ENCODE measurements at places on chromosomes 16 and 17. TPM values are rescaled to one million over a fixed set of nuclear protein-coding genes. Genes with fewer than 3 reads are reported as not detected.

- H3K36me3 ChIP-seq = no peaks in the 10 kb centered on the region
- no peak overlapping the region for H3K4me3 ChIP-seq
- H3K27ac ChIP-seq = no peak overlapping the region
- DNase-seq = no peak
- no peaks in the 10 kb centered on the region for H3K27me3 ChIP-seq
- H3K4me1 ChIP-seq = no peaks in the 10 kb centered on the region
Measured at GRCh38 chr17:76022285-76022684, 4.8 kb downstream of the EVPL start.

- no peak overlapping the region for H3K4me3 ChIP-seq
- H3K27me3 ChIP-seq = no peaks in the 10 kb centered on the region
- H3K4me1 ChIP-seq = no peaks in the 10 kb centered on the region
- DNase-seq = no peak
Measured at GRCh38 chr17:72099919-72100318, 20.9 kb upstream of the SOX9 start.

GRCh38 chr17:66562119-66562518, 259.7 kb downstream of the PRKCA start:
- DNase-seq = no peak

GRCh38 chr17:69192754-69193153, 35.9 kb downstream of the ABCA10 start:
- no peaks in the 10 kb centered on the region for H3K27me3 ChIP-seq
- no peak overlapping the region for H3K27ac ChIP-seq
- H3K36me3 ChIP-seq = no peaks in the 10 kb centered on the region
- DNase-seq = no peak

GRCh38 chr17:55706808-55707773, 15.6 kb downstream of the TMEM100 start:
- DNase-seq = no peak
- H3K27ac ChIP-seq = no peak overlapping the region
- H3K4me1 ChIP-seq = no peaks in the 10 kb centered on the region
- peaks cover 25% of the 10 kb centered on the region for H3K27me3 ChIP-seq

- peak; percentile 51 for DNase-seq
- peak overlapping the region; percentile 29 for H3K27ac ChIP-seq
- no peak overlapping the region for H3K4me3 ChIP-seq
- H3K36me3 ChIP-seq = no peaks in the 10 kb centered on the region
Measured at GRCh38 chr16:57266531-57267260, 17.8 kb downstream of the PLLP start.

DNA sequence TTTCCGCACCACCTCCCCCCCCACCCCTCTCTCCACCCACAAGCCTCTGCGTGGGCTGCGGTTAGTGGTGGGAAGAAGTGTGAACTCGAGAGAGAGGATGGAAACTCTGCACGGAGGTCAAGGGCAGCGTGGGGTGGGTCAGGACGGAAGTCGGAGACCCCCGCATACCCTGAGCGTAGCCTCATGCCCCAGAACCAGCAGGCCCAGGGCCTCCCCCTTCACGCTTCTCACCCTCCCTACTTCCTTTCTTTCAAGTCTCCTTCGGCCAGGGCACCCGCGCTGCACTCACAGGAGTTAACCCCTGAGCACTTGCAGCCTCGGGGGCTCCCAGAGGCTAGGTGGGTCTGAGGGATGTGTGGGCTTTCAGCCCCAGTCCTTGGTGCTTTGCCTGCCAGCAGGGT, 9.2 kb downstream of the TBKBP1 start:
- H3K27ac ChIP-seq = peak overlapping the region; percentile 99
- no peaks in the 10 kb centered on the region for H3K27me3 ChIP-seq
- peak overlapping the region; percentile 77 for H3K4me3 ChIP-seq
- peak; percentile 75 for DNase-seq
- H3K4me1 ChIP-seq = peaks cover 85% of the 10 kb centered on the region

- no peak for DNase-seq
- no peaks in the 10 kb centered on the region for H3K36me3 ChIP-seq
- no peaks in the 10 kb centered on the region for H3K27me3 ChIP-seq
- H3K4me1 ChIP-seq = peaks cover 14% of the 10 kb centered on the region
Measured at GRCh38 chr17:80421381-80422090, 6.6 kb downstream of the ENDOV start.

- peaks cover 52% of the 10 kb centered on the region for H3K4me1 ChIP-seq
- H3K36me3 ChIP-seq = peaks cover 33% of the 10 kb centered on the region
- DNase-seq = no peak
- no peak overlapping the region for H3K27ac ChIP-seq
- no peaks in the 10 kb centered on the region for H3K27me3 ChIP-seq
- H3K4me3 ChIP-seq = no peak overlapping the region
Measured at GRCh38 chr16:50712560-50712898, 19.1 kb downstream of the NOD2 start.

- peaks cover 60% of the 10 kb centered on the region for H3K36me3 ChIP-seq
- H3K4me1 ChIP-seq = no peaks in the 10 kb centered on the region
- no peak overlapping the region for H3K27ac ChIP-seq
Measured at GRCh38 chr16:70781800-70782199, 19.2 kb downstream of the VAC14 start.

- no peaks in the 10 kb centered on the region for H3K27me3 ChIP-seq
- H3K36me3 ChIP-seq = peaks cover 3% of the 10 kb centered on the region
- H3K4me3 ChIP-seq = no peak overlapping the region
- no peaks in the 10 kb centered on the region for H3K4me1 ChIP-seq
- H3K27ac ChIP-seq = no peak overlapping the region
- no peak for DNase-seq
Measured at GRCh38 chr16:88831838-88832237, 20.1 kb upstream of the APRT start.

The SLC47A1 gene
- 1.3 TPM for total RNA-seq

The DBNDD1 gene
- total RNA-seq = 0.81 TPM

The BCO1 gene
- not detected for total RNA-seq

The QPRT gene
- 8.7 TPM for total RNA-seq
